Mesenchymal stem cell (in vitro differentiated cells and primary cell): ENCODE measurements at places on chromosomes 3 and 15.

DNA sequence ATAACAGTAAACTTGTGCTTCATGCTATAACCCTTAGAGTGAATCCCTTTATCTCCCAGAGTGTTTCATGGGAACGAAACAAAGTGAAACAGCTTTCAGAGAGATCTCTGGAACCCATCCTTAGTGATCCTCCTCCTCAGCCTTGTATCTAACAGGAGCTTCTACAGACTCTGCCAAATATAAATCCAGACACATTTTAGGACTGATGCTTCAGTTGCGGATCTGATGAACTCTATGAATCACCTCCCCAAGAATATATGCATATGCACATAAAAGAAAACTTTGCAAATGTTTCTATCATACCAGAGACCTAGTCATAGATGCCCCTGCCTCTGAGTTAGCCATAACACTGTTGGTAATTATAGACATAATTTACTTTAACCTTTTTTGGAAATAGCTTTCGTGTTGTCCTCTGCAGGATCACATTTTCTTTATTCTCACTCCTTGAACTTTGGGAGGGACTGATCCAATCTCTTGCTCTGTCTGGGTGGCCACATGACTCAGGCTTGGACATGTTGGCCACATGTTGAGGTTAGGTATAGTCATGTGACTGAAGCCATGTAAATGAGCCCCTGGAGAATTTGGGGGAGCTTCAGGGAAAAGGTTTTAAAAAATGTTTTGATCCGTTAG, 306.4 kb upstream of the CNTN3 start:
- H3K36me3 ChIP-seq: no peaks in the 10 kb centered on the region
- H3K4me1 ChIP-seq: no peaks in the 10 kb centered on the region
- no peak overlapping the region for H3K27ac ChIP-seq
- no peak for DNase-seq

DNA sequence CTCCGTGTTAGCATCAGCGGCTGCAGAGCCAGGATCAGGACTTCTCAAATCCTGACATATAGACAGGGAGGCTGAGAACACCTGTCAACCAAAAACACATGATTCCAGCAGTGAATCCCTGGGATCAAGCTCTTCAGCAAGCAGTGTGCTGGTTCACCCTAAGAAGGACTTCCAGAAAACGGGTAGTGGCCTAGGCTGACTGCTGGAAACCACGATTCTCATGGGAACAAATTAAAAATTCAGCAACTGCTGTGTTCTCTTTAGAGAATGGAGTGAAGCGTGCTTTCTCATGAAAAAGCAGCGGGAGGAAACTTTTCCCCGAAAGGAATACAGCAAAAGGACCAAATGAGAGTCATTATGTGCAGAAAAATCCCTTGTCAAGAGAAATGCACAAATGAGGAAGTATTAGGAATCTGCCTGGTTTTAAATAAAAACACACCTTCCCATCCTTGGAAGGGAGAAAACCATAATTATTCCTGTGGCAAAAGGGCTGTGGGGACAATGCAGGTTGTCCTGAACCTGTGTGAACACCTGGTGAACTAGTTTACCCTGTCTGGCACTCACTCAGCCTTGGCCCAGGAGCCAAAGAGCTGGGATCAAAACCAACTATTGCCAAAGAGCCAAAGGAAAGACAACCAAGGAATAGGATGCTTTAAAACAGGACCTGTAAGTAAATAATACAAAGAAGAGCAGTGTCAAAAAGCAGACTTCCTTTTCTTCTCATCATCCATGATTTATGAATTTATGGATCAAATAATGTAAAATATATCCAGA, 13.4 kb downstream of the IL12A start:
- H3K4me1 ChIP-seq: peaks cover 4% of the 10 kb centered on the region
- DNase-seq: no peak
- no peak overlapping the region for H3K27ac ChIP-seq

DNA sequence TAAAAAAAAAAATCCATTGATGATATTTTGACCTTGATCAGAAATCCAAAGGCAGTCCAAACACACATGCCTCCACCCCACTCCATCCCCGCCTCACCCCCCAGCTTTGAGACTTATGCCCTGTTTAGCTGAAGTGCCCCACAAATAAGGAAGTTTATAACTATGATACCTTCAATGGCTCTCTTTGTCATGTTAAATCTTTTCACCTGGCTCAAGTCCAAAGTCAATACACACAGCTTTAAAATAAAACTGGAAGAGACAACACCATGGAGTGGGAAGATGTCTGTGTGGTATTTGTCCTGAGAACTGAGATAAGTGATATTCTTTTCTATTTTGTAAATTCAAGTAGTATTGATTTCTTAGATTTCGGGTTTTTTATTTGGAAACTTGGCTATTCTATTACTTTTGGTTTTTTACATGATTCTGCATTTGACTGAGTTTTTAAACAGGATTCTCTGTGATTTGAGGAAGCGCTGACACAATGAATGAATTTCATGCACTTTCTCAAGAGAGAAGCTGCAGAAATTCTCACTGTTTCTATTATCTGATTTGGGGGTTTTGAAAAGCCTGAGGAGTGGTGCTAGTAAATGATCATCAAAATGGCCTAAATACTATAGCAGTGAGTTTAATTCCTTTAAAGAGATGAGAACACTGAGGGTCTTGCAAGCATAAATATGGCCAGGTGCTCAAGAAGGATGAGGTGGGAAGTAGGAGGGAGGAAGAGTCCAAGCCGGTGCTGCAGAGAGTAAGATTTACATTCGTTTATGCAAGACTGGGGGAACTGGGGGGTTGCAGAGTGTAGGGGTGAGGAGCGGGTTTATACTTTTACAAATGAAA, 5.2 kb downstream of the FOXB1 start:
- peaks cover 21% of the 10 kb centered on the region for H3K4me1 ChIP-seq
- H3K27ac ChIP-seq: no peak overlapping the region

- H3K4me3 ChIP-seq: no peak overlapping the region
- peak; percentile 2 for DNase-seq
- H3K27ac ChIP-seq: no peak overlapping the region
- no peaks in the 10 kb centered on the region for H3K27me3 ChIP-seq
Observed at GRCh38 chr3:175005193-175005592, 146.1 kb downstream of the NAALADL2 start.

GRCh38 chr15:51093839-51094605, 684 bp downstream of the TNFAIP8L3 start:
- peaks cover 3% of the 10 kb centered on the region for H3K27me3 ChIP-seq
- H3K36me3 ChIP-seq: no peaks in the 10 kb centered on the region

DNA sequence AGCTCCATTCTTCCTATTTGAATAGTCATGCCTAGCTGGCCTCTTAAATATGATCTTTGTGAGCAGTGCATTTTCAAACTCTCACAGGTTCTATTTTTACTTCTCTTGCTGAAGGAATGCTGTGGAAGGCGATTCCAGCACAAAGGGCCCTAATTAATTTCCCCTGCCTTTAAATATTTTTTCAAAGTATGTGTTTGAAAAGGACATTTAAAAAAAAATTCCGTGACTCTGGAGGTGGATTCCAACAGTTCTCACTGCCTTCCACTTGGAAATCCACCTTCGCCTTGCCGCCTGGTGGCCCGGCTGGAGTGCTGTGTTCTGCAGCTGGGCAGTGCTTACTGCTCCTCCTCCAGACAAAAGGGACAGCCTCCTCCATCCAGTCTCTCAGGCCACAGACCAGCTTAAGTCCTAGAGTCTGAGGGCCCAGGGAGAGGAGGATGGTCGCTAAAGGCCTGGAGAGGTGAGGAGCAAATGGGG, 61.5 kb upstream of the CORO2B start:
- H3K36me3 ChIP-seq: no peaks in the 10 kb centered on the region
- H3K4me1 ChIP-seq: peaks cover 8% of the 10 kb centered on the region
- no peak overlapping the region for H3K4me3 ChIP-seq
- H3K27ac ChIP-seq: peak overlapping the region; percentile 56

DNA sequence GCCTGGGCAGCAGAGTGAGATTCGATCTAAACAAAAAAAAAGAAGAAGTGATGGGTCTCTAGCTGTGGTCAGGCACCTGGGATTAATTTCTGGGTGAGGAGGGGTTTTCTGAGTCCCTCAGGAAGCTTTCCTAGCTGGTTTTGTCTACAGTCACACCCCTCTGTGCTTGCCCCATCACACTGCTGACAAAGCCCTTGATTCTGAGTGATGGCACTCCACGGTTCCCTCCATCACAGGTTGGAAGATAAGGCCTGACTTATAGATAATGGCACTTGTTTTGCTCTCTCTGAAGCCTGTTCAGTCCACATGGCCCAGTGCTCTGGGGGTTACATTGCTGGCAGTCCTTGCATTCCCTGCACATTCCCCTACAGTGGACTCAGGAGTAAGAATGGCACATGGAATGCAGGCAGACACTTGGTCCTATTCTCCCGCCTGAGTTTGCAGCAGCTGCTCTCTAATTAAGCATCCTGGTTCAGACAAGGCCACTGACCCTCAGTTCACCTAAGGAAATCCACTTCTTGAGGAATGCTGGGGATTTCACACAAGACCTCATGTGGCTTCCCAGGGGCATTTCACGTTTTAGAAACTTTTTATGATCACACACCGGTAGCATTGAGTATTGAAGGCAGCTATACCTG, 81.0 kb upstream of the NMNAT3 start:
- DNase-seq: peak; percentile 48
- H3K4me1 ChIP-seq: peaks cover 10% of the 10 kb centered on the region
- H3K27me3 ChIP-seq: peaks cover 18% of the 10 kb centered on the region
- no peaks in the 10 kb centered on the region for H3K36me3 ChIP-seq
- H3K4me3 ChIP-seq: no peak overlapping the region

GRCh38 chr3:133986311-133986710, 43.4 kb downstream of the SLCO2A1 start:
- peak; percentile 26 for DNase-seq
- no peak overlapping the region for H3K27ac ChIP-seq
- no peak overlapping the region for H3K4me3 ChIP-seq
- H3K27me3 ChIP-seq: peaks cover 20% of the 10 kb centered on the region

DNA sequence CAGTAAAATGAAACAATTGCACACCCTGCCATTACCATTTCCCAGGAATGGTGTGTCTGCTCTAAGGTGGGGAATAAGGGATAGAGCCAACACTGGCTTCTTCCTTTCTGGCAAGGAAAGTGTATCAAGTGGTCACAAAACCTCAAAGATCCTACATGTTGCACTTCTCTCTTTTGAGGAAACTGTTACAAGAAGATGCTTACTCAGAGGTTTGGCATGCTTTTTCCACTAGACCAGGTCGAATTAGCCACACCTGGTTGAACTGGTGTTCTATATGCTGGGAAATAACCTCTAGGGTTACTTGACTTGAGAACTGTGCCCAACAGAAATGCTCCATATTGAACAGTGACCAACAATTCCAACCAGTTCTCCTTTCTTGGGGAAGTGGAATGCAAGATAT, 102.9 kb downstream of the LRRN1 start:
- DNase-seq: no peak
- H3K4me1 ChIP-seq: no peaks in the 10 kb centered on the region

- peaks cover 4% of the 10 kb centered on the region for H3K36me3 ChIP-seq
- H3K4me3 ChIP-seq: no peak overlapping the region
- H3K4me1 ChIP-seq: peaks cover 5% of the 10 kb centered on the region
- peaks cover 4% of the 10 kb centered on the region for H3K27me3 ChIP-seq
- H3K27ac ChIP-seq: no peak overlapping the region
Observed at GRCh38 chr15:33608714-33609113, 297.9 kb downstream of the RYR3 start.

DNA sequence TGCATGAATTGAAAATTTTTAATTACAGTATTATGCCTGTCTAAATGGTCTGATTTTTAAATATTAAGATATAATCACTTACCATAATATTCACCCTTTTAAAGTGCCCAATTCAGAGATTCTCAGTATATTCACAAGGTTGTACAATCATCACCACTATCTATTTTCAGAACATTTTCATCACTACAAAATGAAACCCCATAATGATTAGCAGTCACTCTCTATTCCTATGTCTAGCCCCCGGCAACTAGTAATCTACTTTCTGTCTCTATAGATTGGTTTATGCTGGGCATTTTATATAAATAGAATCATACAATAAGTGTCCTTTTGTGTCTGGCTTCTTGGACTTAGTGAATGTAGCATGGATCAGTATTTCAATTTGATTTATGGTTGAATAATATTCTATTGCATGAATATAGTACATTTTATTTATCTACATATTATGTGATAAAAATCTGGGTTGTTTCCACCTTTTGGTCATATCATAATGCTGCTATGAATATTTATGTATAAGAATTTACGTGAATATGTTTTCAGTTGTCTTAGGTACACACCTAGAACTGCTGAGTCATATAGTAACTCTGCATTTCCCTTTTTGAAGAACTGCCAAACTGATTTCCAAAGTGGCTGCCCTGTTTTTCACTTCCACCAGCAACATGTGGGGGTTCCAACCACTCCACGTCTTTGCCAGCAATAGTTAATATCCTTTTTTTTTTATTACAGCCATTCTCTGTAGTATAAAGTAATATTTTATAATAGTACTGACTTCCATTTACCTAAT, 485.7 kb upstream of the ZNF385D start:
- H3K4me1 ChIP-seq: no peaks in the 10 kb centered on the region
- no peak for DNase-seq
- H3K27ac ChIP-seq: no peak overlapping the region
- H3K4me3 ChIP-seq: no peak overlapping the region

DNA sequence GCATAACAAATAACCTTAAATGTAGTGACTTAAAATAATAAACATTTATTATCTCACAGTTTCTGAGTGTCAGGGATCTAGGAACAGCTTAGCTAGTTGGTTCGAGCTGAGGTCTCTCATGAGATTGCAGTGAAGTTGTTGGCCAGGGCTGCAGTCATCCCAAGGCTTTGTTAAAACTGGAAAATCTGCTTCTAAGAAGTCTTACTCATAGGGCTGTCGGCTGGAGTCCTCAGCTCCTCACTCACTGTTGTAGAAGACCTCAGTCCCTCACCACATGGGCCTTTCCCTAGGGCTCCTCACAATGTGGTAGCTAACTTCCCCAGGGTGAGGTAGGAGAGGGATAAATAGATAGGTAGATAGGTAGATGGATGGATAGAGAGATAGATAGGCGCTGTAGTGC, 20.8 kb upstream of the SLC7A14 start:
- no peaks in the 10 kb centered on the region for H3K4me1 ChIP-seq
- no peaks in the 10 kb centered on the region for H3K27me3 ChIP-seq
- no peaks in the 10 kb centered on the region for H3K36me3 ChIP-seq
- no peak overlapping the region for H3K27ac ChIP-seq
- no peak overlapping the region for H3K4me3 ChIP-seq

- H3K4me1 ChIP-seq: no peaks in the 10 kb centered on the region
- DNase-seq: no peak
- no peak overlapping the region for H3K27ac ChIP-seq
- H3K36me3 ChIP-seq: no peaks in the 10 kb centered on the region
Observed at GRCh38 chr3:87047852-87048251, 56.9 kb upstream of the VGLL3 start.
